ENCODE measurements at places on chromosomes 7 and 10. TPM values are rescaled to one million over a fixed set of nuclear protein-coding genes. Genes with fewer than 3 reads are reported as not detected.

GRCh38 chr10:132388891-132389432 lies 8.0 kb upstream of the PWWP2B start:
- peaks cover 6% of the 10 kb centered on the region for H3K4me1 ChIP-seq
- H3K27ac ChIP-seq = no peak overlapping the region
- H3K4me3 ChIP-seq = no peak overlapping the region
- no peak for DNase-seq
- H3K27me3 ChIP-seq = no peaks in the 10 kb centered on the region
- H3K36me3 ChIP-seq = no peaks in the 10 kb centered on the region

DNA sequence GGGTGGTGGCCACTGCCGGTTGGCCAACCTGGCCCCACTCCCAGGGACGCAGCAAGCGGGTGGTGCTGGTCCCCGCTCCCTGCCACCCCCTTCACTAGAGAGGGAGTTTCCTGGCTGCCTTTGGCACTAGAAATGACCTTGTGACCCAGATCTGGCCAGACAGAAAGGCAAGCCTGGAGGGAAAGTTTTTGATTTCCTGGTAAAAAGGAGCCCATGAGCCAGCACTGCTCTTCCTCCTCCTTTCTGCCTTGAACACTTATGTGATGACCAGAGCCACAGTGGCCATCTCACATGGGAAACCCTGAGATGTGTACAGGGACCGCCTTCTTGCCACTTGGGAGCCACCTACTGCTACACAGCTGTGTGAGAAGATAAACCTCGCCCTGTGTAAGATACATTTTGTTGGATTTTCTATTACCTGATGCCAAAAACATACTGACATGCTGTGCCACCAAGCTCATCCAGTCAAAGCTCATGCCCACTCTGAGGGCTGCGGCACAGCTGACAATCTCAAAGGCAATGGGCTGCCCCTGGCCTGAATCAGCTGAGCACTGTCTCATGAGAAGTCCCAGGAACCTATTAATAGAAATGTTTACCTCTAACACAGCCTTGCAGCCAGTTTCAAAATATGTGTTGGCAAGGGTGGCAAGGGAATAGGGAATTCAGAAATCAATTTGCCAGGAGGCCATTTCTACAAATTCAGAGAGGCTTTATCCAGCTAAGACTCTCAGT lies 94.0 kb downstream of the CYTH3 start:
- H3K4me3 ChIP-seq = no peak overlapping the region
- H3K4me1 ChIP-seq = no peaks in the 10 kb centered on the region
- DNase-seq = no peak
- H3K27ac ChIP-seq = no peak overlapping the region
- no peaks in the 10 kb centered on the region for H3K27me3 ChIP-seq

GRCh38 chr7:68485253-68485917 lies 1112.9 kb upstream of the AUTS2 start:
- DNase-seq = no peak
- no peaks in the 10 kb centered on the region for H3K4me1 ChIP-seq
- no peaks in the 10 kb centered on the region for H3K36me3 ChIP-seq
- no peak overlapping the region for H3K4me3 ChIP-seq

DNA sequence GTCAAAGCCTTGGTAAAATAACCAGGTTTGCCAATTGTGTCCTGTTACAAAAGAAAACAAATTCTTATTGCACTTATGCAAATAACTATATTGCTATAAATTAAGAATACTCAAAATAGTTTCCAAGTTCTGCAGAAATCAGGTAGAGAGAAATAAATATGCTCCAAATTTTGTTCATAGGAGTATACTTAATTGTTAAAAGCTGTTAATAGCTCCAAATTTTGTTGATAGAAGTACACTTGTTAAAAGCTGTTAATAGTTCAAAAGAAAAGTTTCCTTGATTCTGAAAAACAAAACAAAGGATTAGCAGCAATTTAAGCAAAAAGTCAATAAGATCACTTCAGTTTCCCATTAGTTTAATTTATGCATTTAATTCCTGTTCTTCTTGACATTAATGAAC lies 46.4 kb upstream of the ZNF138 start:
- H3K4me1 ChIP-seq = no peaks in the 10 kb centered on the region
- H3K27ac ChIP-seq = no peak overlapping the region
- H3K27me3 ChIP-seq = no peaks in the 10 kb centered on the region
- no peak overlapping the region for H3K4me3 ChIP-seq
- no peak for DNase-seq
- H3K36me3 ChIP-seq = no peaks in the 10 kb centered on the region

The UNC5B gene
- total RNA-seq = not detected

DNA sequence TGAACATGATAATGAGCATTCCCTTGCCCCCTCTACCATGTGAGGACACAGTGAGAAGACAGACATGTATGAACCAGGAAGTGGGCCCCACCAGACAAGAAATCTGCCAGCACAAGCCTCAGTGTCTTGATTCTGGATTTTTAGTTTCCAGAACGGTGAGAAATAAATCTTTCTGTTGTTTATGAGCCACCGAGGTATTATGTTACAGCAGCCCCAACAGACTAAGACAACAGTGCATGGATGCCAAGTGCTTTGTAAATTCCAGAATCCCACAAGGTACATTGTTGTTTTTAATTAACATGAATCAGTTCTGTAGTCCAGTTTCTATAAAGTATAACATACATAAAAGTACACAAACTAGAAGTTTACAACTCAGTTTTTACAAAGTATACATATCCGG lies 162.2 kb downstream of the ARHGAP21 start:
- no peaks in the 10 kb centered on the region for H3K4me1 ChIP-seq
- no peak for DNase-seq
- no peak overlapping the region for H3K4me3 ChIP-seq
- H3K27ac ChIP-seq = no peak overlapping the region
- no peaks in the 10 kb centered on the region for H3K27me3 ChIP-seq
- no peaks in the 10 kb centered on the region for H3K36me3 ChIP-seq

The GPR37 gene
- total RNA-seq = not detected

- H3K4me3 ChIP-seq = no peak overlapping the region
- H3K27ac ChIP-seq = no peak overlapping the region
- no peaks in the 10 kb centered on the region for H3K4me1 ChIP-seq
- no peak for DNase-seq
- no peaks in the 10 kb centered on the region for H3K36me3 ChIP-seq
Observed at GRCh38 chr7:133139350-133139749, 57.5 kb upstream of the CHCHD3 start.

DNA sequence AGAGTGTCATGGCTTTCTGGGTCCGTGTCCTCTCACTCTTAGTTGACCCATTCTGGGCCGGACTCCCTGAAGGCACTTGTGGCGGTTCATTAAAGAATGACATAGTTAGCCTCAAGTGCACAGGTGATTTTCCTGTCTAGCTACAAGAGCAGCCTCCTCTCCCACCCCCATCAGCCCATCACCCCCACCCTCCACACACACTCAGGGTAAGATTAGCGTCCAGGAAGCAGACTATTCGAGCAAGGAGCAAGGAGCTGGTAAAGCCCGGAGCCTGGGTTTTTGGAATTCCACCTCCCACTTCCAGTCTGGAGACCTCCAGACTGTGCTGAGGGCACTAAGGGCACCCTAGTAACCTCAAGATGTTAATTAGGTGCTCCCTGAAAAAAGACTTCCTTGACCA lies 39.5 kb downstream of the TACR2 start:
- H3K27me3 ChIP-seq = no peaks in the 10 kb centered on the region
- H3K27ac ChIP-seq = no peak overlapping the region
- DNase-seq = no peak

GRCh38 chr7:129831424-129832058 lies 121.2 kb downstream of the UBE2H start:
- H3K4me1 ChIP-seq = no peaks in the 10 kb centered on the region
- H3K27me3 ChIP-seq = no peaks in the 10 kb centered on the region
- no peak overlapping the region for H3K4me3 ChIP-seq
- no peak for DNase-seq

DNA sequence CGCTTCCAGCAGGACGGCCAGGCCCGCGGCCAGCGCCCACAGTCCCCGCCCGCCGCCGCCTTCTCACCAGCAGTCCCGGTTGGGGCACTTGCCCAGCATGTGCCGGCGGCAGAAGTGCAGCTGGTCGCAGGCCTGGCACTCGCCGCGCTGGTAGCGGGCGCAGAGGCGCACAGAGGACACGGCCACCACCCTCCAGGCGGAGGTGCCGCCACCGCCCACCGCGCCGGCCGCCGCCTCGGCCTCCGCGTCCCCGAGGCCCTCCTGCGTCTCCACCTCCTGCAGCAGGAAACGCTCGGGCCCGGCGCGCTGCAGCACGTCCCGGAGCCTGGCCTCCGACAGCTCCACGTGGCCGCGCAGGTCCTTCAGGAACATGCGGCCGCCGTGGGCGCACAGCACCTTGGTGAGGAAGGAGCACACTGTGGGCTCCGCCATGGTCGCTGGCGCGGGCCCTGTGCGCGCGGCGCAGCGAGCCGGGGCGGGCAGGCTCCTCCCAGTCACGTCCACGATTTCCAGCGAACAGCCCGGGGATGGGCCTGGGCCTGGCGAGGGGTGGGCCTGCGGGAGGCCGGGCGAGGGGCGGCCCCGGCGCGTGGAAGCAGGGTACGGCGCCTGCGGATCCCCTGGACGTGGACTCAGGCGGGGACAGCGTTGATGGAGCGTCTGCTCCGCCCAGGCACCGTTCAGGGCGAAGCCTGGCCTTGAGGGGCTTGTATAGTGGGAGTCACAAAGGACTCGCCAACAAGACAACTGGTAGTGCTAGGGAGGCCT lies at the start of gene ZC3HAV1L:
TSS of gene ZC3HAV1L (minus strand) at position 457 of the 768 bp plus-strand sequence. CDS start at position 432, 25 bp downstream.
- peaks cover 6% of the 10 kb centered on the region for H3K4me1 ChIP-seq
- H3K36me3 ChIP-seq = no peaks in the 10 kb centered on the region
- peak within 1 kb of the TSS; percentile 55 for H3K4me3 ChIP-seq
- H3K27ac ChIP-seq = no peak within 1 kb of the TSS
- no peaks in the 10 kb centered on the region for H3K27me3 ChIP-seq
- no peak for DNase-seq

GRCh38 chr7:53697913-53698312 lies 662.5 kb downstream of the POM121L12 start:
- no peaks in the 10 kb centered on the region for H3K27me3 ChIP-seq
- no peak overlapping the region for H3K4me3 ChIP-seq
- no peak for DNase-seq
- no peaks in the 10 kb centered on the region for H3K4me1 ChIP-seq

DNA sequence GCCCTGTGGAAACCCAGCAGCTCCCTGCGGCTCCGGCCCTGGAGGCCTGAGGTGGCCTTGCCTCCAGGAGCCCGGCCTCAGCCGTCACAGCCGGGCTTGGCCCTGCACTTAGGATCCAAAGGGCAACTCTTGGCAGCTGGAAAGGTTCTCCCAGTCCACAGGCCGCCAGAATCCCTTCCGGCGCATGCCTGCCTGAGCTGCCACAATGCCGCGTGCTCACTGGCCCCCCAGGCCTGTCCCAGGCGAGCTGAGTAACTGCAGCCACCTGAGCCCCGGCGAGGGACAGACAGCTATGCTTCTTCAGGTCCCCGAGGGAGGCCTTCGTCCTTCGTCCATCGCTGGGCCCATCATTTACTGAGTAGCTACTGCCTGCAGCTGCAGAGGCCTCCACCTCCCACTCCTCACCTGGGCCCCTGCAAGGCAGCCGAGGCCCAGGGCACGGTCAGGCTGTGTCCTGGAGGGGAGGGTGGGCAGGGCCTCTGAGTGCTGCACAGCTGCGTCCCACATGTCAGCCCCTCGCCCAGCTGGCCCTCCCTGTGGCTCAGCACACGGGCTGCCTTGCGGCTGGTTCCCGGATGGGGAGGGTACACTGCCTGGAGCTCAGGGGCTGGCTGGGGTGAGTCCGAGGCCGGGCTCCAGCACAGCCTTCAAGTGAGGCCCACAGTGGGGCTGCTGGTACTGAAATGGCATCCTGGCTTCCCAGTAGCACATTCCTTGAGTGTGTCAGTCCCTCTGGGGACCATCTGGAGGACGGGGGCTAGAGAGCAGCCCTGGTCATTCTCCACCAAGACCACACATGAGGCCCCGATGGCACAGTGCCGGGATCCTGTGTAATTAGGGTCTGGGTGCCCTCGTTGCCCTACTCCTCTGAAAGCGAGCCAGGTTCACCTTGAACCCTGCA lies 172.5 kb downstream of the ELFN1 start:
- no peak for DNase-seq
- no peaks in the 10 kb centered on the region for H3K36me3 ChIP-seq
- H3K27ac ChIP-seq = no peak overlapping the region
- no peaks in the 10 kb centered on the region for H3K27me3 ChIP-seq

DNA sequence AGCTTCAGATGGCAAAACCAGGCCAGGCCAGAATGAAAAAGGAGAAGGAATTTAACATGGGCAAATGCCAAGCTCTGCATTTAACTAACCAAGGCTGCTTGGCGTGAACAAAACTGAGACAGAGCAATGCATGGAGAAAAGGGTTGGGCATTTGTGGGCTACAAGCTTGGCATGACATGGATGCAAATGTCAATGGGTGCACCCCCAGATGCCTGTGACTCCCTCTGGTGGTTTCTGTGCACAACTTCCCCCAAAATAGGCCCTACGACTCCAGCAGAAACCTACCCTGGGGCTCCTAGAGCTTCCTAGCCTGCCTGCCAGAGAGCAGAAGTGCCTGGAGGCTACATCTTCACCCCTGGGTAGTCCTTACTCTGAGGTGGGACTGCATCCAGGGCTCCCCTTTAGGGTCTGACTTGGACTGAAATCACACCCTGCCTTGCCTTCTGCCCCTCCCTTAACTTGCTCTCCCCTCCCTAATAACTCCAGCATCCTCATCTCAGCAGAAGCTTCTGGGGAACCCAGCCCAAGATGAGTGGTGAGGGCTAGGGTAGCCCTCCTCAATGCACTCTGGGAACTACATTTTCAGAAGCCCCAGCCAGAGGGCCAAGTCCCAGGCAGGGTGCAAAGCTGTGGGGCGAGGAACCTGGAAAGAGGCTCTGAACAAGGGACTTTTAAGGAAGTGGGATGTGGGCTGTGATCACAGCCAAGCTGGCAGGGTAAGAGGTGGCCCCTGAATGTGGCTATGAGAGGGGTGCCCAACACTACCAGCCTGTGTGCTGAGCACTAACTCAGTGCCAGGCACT lies 11.3 kb downstream of the GPRIN2 start:
- DNase-seq = no peak
- no peak overlapping the region for H3K27ac ChIP-seq
- H3K36me3 ChIP-seq = no peaks in the 10 kb centered on the region

GRCh38 chr7:33873981-33874750 lies 31.2 kb upstream of the BMPER start:
- H3K4me3 ChIP-seq = no peak overlapping the region
- no peak overlapping the region for H3K27ac ChIP-seq
- no peak for DNase-seq
- no peaks in the 10 kb centered on the region for H3K27me3 ChIP-seq

GRCh38 chr10:113970641-113971040 lies 73.0 kb upstream of the ADRB1 start:
- H3K4me1 ChIP-seq = no peaks in the 10 kb centered on the region
- no peak overlapping the region for H3K27ac ChIP-seq
- H3K36me3 ChIP-seq = no peaks in the 10 kb centered on the region
- no peaks in the 10 kb centered on the region for H3K27me3 ChIP-seq
- DNase-seq = no peak

The PTF1A gene
- not detected for total RNA-seq

- no peak overlapping the region for H3K4me3 ChIP-seq
- H3K36me3 ChIP-seq = no peaks in the 10 kb centered on the region
- peaks cover 13% of the 10 kb centered on the region for H3K4me1 ChIP-seq
- no peaks in the 10 kb centered on the region for H3K27me3 ChIP-seq
- DNase-seq = no peak
Observed at GRCh38 chr7:1739593-1739992, 69.5 kb downstream of the ELFN1 start.

The ADRA2A gene
- 0.22 TPM for total RNA-seq

Data from naive thymus-derived CD4-positive, alpha-beta T cell (primary cell).